ENCODE measurements at places on chromosomes 1 and 21. TPM values are rescaled to one million over a fixed set of nuclear protein-coding genes. Genes with fewer than 3 reads are reported as not detected.

DNA sequence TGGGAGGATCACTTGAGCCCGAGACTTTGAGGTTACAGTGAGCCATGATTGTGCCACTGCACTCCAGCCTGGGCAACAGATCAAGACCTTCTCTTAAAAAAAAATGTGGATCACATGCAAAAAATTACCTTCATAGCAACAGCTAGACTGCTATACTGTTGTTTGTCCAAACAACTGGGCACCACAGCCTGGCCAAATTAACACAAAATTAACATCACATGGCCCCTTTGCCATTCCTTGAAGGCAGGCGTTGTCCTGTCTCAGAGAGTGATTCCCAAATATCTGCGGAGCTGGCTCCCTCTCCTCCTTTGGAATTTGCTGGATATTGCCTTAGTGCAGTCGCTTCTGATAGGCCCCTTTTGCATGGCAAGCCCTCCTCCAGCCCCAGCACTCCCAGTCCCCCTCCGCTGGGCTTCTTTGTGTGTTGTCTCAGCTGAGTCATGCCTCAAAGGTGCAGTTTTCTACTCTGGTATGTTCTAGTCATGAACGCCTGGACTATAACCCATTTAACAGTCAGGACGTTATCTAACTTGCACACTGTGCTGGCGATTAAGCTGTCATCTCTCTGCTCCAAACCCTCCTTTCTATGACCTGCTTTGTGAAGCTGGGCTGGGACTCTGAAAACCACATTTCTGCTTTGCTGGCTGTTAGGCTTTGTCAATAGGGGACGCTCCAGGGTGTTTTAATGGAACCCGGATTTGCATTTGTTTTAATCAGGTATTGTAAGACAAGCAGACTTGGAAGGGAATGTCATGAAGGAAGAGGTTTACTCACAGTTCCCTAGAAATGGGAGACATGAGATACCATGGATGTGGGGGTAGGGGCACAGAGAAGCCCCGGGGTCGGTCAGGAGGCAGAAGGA lies 20.1 kb upstream of the HPCAL4 start:
- DNase-seq: no peak

GRCh38 chr21:33662046-33662445 lies 19.7 kb downstream of the ITSN1 start:
- DNase-seq: no peak

DNA sequence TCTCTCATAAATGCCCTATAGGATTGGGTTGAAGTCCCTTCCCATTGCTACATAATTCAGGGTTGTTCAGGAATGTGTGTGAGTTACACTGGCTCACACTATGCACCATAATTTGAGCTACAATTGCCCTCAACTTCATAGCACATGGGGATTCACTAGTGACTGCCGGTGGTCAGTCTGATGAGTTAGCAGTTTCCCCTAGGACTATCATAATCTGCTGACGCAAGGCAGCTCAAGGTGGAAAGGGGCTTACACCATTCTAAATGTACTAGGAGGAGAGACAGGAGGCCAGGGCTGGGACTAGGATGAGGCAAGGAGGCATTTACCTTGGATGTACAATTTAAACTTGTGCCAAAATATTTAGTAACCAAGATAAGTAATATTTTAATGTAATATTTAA lies 224.7 kb downstream of the GRIK1 start:
- DNase-seq: no peak

GRCh38 chr1:80244372-80244771 lies 1237.8 kb upstream of the ADGRL4 start:
- no peak for DNase-seq

DNA sequence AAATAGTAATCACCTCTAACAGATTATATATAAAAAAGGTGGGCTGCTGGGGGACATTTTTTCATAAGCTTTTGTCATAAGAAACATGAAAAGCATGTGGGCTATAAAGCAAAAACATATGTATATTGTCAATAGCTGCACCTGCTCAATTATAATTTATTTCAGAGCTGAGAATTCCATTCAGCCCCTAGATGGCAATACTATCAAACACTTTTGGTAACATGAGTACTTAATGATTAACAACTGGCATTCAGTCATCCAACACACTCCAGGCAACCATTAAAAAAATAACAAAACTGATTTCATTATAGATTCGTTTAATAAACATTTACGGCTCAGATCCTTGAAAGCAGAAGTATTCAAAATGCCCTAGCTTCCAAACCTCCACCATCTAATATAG lies 115.1 kb downstream of the KCTD3 start:
- no peak for DNase-seq

The LENEP gene
- total RNA-seq: not detected

Data from left ventricle myocardium superior (tissue), 1 donor.